ENCODE measurements at places on chromosomes 4 and X.

- DNase-seq = no peak
Observed at GRCh38 chrX:24241822-24242648, 71.8 kb downstream of the SUPT20HL2 start.

- no peak for DNase-seq
Observed at GRCh38 chrX:750263-750662, 119.7 kb downstream of the SHOX start.

GRCh38 chr4:21678711-21679110, 269.9 kb downstream of the KCNIP4 start:
- DNase-seq = no peak

DNA sequence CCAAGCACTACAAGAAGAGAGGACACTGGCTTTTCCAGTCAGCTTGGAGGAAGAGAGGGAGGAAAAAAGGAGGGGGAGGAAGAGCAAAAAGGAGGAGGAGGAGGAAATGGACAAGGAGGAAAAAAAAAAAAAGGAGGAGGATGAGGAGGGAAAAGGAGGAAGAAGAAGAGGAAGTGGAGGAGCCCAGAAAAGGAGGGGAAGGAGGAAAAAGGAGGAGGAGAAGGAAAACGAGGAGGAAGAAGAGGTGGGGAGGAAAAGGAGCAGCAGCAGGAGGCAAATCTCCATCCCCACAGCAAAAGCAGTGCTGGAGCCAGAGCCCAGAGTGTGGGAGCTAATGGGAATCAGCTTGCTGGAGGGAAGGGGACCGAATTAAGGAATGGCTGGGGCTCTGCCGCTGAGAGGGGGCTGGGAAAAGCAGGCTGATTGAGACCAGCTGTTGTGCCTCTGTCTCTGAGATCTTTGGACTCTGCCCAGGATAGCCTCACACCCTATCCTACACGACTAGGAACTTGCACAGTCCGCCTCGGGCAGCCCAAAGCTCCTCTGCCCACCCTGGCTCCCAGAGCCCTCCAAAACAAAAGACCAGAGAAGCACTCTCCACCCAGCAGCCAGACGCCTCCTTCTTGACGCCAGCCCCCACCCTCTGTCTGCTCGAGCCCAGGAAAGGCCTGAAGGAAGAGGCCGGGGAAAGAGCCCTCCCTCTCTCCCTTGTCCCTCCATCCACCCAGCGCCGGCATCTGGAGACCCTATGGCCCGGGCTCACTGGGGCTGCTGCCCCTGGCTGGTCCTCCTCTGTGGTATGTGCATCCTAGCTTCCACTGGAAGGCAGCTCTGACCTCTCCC, at the start of gene XPNPEP2:
TSS of gene XPNPEP2 (plus strand) at position 514 of the 843 bp plus-strand sequence. CDS start at position 749, 235 bp downstream.
- no peak for DNase-seq

DNA sequence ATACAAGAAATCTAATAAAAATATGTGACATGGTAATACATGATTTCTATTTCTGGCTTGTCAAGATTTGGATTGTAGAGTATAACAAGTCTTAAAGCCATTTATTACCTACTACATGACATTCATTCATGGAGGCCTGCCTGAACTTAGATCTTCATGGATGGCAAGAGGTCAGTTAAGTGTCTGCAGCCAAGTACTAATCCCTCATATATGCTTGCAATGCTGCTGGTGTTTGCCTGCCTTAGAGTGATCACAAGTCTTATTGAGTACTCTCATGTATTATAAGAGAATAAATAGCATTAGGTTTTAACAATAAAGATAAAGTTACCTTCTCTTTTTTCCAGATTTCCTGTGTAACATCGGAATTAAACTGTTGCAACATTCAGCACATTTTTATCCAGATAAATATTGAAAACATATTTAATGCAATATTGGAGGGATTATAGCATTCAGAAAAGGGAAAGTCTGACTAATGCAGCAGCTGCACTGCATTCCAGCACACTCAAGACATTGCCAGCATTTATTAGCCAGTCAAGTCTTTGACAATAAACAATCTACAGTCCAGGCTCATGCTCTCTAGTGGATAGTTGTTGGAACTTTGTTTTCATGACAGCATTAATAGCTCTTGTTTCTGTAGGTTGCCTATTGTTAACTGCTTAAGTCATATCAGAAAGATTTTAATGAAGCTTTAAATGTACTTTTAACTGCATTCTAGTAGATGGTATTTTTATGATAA, 737.1 kb downstream of the FAT4 start:
- no peak for DNase-seq

DNA sequence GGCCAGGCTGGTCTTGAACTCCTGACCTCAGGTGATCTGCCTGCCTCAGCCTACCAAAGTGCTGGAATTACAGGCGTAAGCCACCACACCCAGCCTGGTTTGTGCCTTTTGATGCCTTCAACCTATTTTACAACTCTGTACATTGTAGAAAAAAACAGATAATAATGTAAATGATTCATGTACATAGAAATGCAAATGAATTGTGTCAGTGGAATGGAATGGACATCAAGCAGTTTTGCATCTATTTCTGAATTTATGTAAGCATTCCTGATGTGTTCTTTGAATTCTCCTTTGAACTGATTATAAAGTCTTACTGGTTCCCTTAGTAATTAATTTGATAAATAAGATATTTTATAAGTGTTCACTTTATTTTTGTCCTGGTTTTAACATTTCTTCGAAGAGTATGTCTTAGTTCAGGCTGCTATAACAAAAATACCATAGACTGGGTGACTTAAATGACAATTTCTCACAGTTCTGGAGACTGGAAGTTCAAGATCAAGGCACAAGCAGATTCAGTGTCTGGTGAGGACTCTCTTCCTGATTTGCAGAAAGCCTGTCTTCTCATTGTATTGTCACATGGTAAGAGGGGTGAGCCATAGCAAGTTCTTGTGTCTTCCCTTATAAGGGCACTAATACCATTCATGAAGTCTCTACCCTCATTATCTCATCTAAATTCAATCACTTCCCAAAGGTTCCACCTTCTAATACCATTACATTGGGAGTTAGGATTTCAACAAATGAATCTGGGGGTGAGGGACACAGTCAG, 162.2 kb upstream of the S100G start:
- no peak for DNase-seq

DNA sequence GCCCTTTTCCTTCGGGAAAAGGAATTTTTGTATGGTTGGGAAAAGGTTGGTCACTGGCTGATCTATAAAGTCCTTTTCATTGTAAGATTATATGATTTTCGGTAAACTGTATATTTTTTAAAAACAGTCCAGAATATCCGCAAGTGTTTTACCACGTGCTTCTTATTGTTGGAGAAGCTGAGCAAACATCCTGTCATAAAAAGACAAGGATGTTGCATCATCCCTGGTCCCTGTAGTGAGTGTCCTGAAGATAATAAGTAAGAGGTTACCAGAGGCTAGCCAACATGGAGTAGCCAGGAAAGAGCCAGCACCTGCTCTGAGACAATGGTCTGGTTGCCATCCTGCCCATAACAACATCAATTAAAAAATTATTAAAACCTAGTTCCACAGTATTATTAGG, 5.1 kb downstream of the CXCL9 start:
- no peak for DNase-seq

DNA sequence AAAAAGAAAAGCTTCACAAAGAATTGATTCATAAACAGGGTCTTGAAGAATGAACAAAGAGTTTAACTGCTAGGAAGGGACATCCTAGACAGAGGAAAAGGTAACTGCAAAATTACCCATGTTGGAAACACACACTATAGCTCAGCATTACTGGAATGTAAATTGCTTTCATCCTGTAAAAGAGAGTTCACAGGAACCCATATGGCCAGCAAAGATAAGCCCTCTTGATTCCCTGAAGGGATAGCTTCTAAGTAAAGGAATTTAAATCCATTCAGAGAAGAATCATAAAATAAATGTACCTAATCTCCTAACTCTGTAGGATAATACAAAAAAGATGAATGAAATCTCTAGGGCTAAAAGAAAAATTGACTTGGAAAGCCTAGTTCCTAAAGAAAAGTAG, 107.1 kb upstream of the INTU start:
- no peak for DNase-seq

- no peak for DNase-seq
Observed at GRCh38 chr4:126727461-126727860, 905.3 kb upstream of the INTU start.

GRCh38 chrX:151402719-151403390, 5.8 kb downstream of the VMA21 start:
- no peak for DNase-seq

DNA sequence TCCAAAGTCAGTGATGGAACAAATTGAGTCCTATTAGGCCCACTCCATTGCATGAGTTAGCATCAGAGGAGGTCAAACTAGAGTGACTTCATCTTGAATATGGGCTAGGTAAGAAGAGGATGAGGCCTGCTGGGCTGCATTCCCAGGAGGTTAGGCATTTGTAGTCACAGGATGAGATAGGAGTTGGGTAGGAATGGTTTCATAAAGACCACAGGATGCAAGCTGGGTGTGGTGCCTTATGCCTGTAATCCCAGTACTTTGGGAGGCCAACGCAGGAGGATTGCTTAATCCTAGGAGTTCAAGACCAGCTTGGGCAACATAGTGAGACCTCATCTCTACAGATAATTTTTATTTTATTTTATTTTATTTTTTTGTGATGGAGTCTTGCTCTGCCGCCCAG, 26.8 kb downstream of the PDGFRA start:
- DNase-seq = no peak

DNA sequence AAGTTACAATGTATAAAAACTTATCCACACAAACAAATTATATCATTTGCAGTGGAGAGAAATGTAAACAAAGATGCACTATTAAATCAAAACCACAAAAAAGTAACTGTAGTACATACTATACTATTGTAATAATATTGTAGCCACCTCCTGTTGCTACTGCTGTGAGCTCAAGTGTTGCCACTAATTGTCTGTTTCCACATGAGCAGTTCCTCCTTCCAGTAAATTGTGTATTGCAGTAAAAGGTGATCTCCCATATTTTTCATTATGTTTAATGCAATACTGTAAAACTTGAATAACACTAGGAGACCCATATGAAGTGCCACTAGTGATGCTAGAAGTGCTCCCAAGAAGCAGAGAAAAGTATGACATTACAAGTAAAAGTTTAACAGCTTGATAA, 11.7 kb downstream of the LIN54 start:
- no peak for DNase-seq

DNA sequence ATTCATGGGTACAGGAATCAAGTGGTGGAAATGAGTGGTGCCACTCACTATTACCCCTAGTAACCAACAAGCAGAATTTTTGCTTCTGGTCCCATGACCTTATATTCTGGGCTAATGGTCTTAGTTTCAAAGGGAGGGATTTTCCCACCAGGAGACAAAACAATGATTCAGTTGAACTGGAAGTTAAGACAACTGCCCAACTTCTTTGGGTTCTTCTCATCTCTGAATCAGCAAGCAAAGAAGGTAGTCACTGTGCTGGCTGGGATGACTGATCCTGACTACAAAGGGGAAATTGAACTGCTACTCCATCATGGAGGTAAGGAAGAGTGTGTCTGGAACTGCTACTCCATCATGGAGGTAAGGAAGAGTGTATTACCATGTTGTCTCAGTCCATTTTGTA, 87.2 kb downstream of the IL13RA2 start:
- no peak for DNase-seq

DNA sequence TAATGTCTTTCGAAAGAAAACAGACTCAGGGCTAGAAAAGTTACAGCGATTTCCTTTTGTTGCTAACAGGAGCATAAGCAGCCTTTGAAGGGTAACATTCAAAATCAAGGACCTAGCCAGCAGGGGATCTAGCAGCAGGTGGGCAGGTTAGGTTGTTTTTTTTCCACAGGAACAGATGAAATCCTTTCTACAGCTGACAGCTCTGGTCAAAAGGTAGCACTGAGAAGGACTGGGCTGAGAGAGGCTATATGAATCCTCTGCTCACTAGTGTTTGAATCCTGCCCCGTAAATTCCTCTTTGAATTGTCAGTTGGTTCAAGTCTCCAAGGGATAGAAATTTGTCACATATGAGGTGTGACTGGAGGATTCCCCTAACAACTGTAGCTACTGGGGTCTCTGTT, 188.2 kb downstream of the SH2D1A start:
- DNase-seq = no peak

All from Panc1 (cell line).